Activated CD4-positive, alpha-beta T cell treated with anti-CD3 and anti-CD28 coated beads for 48 hours (primary cell): ENCODE measurements at places on chromosomes 3 and 15.

- no peak for DNase-seq
Observed at GRCh38 chr3:123374016-123374415, 74.9 kb downstream of the ADCY5 start.

- peak; percentile 31 for DNase-seq
Observed at GRCh38 chr3:13890377-13891016, 10.6 kb upstream of the WNT7A start.

GRCh38 chr15:29680465-29681165 lies 141.7 kb downstream of the TJP1 start:
- no peak for DNase-seq

- no peak for DNase-seq
Observed at GRCh38 chr3:120394347-120394746, 45.2 kb upstream of the LRRC58 start.

- no peak for DNase-seq
Observed at GRCh38 chr3:154780263-154780662, 299.9 kb upstream of the MME start.

DNA sequence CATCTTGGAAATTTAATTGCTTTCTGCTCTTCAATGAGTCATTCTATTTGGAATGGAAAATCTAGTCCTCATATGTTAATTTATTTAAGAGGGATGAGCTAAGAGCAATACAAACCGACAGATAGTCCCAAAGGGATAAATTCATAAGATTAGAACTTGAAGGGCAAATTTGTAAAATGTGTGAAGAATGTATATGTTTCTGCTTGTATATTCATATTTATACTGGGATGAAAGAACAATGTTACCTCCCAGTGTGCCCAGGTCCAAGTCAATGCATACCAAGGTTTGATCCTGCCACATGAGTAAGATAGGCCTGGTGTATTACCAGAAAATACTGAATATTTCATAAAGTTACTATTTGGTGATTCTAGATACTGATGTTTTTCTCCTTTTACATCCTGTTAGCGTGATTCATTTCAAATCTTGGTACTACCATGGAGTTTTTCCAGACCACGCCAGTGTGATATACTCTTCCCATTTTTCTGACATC lies 255.6 kb upstream of the SEMA6D start:
- DNase-seq = no peak

GRCh38 chr15:51162865-51163762 lies 68.4 kb upstream of the TNFAIP8L3 start:
- DNase-seq = peak; percentile 76

- DNase-seq = no peak
Observed at GRCh38 chr3:153244961-153245360, 82.9 kb downstream of the RAP2B start.

GRCh38 chr15:79617071-79617470 lies 184.9 kb downstream of the MINAR1 start:
- no peak for DNase-seq

DNA sequence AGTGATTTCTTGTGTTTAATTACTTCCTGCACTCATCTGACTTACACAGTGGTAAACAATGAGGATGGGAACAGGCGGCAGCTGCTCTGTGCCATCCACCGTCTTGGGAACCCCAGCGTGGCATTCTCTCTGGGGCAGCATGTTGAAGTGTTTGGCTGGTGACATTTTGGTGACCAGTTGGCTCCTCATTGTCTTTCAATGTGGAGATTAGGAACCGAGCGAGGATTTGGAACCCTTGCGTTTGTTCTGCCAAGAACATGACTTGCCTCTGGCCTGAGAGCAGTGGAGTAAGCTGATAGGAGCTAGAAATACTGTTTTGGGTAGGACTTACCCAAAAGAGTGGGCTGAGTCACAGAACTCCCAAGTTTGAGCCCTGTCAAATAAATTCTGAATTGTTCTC lies 88.8 kb downstream of the IGF1R start:
- no peak for DNase-seq

GRCh38 chr3:69665026-69665737 lies 74.1 kb upstream of the MITF start:
- no peak for DNase-seq

- DNase-seq = no peak
Observed at GRCh38 chr3:142656575-142656974, 60.4 kb downstream of the PLS1 start.

- no peak for DNase-seq
Observed at GRCh38 chr3:132735589-132735988, 13.4 kb upstream of the NPHP3 start.

GRCh38 chr3:69650066-69650419 lies 89.2 kb upstream of the MITF start:
- no peak for DNase-seq

- DNase-seq = no peak
Observed at GRCh38 chr3:159472611-159473010, 516.0 kb upstream of the IL12A start.

GRCh38 chr3:129633751-129634481 lies 27.4 kb upstream of the PLXND1 start:
- DNase-seq = no peak

DNA sequence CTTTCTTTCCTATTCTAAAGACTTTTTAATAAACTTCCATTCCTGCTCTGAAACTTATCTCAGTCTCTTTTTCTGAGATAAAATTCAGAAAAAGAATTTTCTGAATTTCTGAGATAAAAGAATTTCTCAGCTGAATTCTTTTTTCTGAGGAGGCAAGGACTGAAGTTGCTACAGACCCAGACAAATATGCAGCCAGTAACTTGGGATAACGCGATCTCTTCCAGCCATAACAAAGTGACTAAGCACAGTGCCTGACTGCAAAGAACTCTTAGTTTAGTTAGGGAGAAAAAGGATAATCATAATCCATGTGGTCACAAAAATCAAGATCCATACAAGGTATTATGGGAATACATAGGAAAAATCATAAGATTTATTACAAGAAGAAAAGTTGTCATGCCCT lies 222.0 kb upstream of the GAP43 start:
- no peak for DNase-seq

DNA sequence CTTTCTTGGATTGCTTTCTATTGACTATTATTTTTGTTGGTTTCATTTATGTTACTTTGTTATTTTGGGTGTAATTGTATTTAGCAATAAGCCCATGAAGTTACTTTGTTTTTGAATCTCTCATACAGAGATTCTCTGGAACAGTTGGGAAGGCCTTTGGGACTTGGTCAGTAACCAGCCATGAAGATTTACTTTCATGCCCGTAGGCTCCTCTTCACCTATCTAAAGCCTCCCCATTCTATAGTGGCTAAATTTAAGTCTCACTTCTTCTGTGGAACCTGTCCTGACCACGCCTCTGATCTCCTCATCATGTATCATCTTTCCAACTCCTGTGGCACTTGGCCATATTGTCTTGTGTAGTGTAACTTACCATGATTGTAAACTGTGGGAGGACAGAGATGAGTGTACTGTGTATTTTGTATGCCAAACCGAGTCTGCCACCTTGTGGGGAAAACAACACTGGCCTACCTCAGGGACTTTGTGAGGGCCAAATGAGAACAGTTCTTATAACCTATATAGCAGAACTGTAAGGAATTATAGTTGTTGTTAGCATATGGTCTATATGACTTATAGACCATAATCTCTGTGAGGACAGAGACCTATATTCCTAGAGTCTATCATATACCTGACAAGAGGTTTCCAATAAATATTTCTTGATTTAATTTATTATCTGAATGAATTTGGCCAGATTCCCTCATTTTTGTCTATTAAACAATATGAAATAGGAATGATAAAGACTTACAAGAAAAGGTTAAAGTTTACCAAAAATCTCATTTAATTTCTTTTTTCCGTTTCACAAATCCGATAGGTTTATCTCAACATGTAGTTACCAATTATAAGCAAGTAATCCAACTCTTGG lies 75.0 kb downstream of the STARD9 start:
- peak; percentile 73 for DNase-seq

DNA sequence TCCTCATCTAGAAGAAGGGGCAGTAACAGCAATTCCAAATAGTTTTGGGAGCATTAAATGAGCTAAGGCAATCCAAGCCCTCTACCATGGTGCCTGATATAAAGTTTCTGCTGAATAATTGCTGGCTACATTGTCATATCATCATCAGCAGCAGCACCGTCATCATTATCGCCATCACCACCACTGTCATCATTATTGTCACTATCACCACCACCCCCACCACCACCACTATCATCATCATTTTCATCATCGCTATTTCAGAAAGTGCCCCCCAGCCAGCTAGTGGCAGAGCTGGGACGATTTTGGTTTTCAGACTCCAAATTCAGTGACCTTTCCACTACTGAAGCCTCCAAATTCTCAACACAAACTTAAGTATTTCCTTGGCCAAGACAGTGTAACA lies 15.0 kb downstream of the XCR1 start:
- DNase-seq = no peak

DNA sequence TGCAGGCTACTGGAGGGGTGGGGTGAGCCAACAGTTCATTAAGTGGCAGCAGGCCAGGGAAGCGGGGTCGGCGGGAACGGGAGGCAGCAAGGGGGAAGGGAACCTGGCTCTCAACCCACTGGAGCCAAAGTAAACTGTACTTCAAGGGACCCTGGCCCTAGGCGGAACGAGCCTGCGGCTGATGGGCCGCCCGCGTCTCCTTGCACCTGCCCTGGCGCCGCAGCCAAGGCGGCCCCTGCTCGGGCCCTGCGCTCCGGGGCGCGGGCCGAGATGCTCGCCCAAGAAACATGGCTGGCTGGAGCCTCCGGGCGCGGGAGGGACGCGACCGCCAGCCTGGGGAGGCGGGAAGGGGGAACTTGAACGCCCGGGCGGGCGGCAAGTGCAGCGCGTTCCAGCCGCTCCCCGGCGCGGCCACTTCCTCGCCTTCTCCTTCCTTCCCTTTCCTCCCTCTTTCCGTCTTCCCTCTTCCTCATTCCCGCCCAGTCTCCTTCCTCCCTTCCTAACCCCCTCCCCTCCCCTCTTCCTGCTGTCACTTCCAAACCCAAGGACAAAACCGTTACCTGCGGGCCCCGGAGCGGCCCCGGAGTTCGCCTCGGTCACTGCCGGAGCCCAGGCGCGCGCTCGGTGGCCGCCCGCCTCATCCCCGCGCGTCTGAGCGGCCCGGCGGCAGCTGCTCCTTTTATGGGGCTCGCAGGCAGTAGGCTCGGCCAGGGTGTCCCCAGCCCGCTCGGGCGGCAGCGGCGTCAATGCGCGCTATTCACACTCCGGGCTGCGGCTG lies 489.7 kb downstream of the MAGI1 start:
- DNase-seq = no peak

GRCh38 chr3:177470197-177470941 lies 273.1 kb upstream of the TBL1XR1 start:
- DNase-seq = no peak

DNA sequence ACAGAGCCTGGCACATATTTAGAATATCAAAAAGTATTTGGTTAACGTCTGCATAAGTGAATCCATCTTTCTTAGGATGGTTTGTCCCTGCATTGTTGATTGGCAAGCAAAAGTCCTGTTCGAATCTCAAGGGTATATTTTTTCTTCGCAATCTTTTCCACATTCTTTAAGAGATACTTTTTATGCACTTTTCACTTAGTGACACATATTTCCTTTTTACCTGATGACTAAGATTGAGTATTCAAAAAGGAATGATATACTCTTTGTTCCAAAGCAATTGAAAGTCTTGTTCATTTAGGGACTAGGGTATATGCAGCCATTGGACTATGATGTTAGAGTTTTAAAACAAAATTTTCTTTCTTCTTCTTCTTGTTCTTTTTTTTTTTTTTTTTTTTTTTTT lies 349.9 kb downstream of the NLGN1 start:
- no peak for DNase-seq

- DNase-seq = no peak
Observed at GRCh38 chr3:140359233-140359995, 318.4 kb upstream of the TRIM42 start.

- DNase-seq = no peak
Observed at GRCh38 chr3:132255041-132255745, 62.0 kb upstream of the ACP3 start.
